ENCODE measurements at places on chromosomes 13 and 19. TPM values are rescaled to one million over a fixed set of nuclear protein-coding genes. Genes with fewer than 3 reads are reported as not detected.

The GET3 gene
- 53.7 TPM for total RNA-seq

The ZNF607 gene
- 4.9 TPM for total RNA-seq

The ZNF415 gene
- 3.3 TPM for total RNA-seq

The CLDND2 gene
- 4.9 TPM for total RNA-seq

The LGALS14 gene
- 0.80 TPM for total RNA-seq

Data from activated CD4-positive, alpha-beta T cell treated with anti-CD3 and anti-CD28 coated beads for 36 hours (primary cell).